ENCODE measurements at places on chromosomes 1 and 21. TPM values are rescaled to one million over a fixed set of nuclear protein-coding genes. Genes with fewer than 3 reads are reported as not detected.

SMG7 gene
- total RNA-seq, result 64.2 TPM

SLAMF1 gene
- 0.95 TPM for total RNA-seq

NLRP3 gene
- 4.6 TPM for total RNA-seq

GBP6 gene
- total RNA-seq, result 1.3 TPM

APP gene
- 410 TPM for total RNA-seq

C1orf87 gene
- total RNA-seq, result 10.4 TPM
